ENCODE measurements at places on chromosomes 7 and 10.
A peak's percentile ranks its signal among the peaks of the same experiment; 100 is the strongest.

GRCh38 chr7:22427104-22427503 is 70.2 kb upstream of the RAPGEF5 start:
- DNase-seq, result peak; percentile 39

DNA sequence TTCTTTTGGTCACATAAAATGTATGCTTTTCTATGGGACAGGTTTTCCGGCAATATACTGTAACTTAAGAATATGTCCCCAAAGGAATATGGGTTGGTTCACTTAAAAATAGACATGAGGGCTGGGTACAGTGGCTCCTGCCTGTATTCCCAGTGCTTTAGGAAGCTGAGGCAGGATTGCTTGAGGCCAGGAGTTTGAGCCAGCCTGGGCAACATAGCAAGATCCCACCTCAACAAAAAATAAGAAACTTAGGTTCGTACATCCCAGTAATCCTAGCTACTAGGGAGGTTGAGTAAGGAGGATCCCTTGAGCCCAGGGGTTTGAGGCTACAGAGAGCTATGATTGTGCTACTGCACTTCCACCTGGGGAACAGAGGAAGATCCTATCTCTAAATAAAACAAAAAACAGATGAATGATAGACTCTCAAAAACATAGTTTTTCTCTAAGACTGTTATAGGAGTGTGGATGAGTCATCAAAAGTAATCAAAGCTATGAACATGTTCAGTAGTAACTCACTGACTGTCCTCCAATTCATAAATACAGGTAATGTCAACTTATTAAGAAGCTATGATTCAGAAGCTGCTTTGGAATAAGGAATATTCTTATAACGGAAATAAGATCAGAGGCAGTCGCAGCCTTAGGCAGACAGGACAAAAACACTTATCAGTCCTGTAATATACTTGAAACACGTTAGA is 2.6 kb upstream of the SEC31B start:
- DNase-seq, result no peak

DNA sequence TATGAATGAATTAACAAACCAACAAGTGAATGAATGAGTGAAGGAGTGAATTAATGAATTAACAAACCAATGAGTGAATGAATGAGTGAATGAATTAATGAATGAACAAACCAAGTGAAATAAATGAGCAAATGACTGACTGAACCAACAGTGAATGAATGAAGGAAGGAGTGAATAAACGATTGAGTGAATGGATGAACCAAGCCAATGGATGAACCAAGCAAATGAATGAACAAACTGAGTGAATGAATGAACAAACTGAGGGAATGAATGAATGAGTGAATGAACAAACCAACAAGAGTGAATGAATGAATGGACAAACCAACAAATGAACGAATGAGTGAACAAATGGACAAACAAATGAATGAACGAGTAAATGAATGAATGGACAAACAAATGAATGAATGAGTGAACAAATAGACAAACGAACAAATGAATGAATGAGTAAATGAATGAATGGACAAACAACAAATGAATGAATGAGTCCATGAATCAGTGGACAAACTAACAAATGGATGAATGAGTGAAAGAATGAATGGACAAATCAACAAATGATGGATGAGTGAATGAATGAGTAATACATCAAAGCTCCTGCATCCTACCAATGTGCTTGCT is 69.5 kb downstream of the NPTX2 start:
- DNase-seq, result no peak

- DNase-seq, result no peak
Measured at GRCh38 chr7:112193915-112194502, 12.2 kb downstream of the DOCK4 start.

DNA sequence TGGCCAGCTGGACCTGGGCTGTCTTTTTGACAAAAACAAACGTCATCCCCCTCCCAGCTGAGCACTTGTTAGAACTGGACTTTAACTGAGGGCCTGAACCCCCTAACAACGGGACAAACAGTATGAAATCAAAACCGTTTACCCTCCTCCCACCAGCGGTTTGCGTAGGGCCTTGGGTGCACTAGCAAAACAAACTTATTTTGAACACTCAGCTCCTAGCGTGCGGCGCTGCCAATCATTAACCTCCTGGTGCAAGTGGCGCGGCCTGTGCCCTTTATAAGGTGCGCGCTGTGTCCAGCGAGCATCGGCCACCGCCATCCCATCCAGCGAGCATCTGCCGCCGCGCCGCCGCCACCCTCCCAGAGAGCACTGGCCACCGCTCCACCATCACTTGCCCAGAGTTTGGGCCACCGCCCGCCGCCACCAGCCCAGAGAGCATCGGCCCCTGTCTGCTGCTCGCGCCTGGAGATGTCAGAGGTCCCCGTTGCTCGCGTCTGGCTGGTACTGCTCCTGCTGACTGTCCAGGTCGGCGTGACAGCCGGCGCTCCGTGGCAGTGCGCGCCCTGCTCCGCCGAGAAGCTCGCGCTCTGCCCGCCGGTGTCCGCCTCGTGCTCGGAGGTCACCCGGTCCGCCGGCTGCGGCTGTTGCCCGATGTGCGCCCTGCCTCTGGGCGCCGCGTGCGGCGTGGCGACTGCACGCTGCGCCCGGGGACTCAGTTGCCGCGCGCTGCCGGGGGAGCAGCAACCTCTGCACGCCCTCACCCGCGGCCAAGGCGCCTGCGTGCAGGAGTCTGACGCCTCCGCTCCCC is at the start of gene IGFBP1:
IGFBP1 (plus strand) TSS at position 304 of the 808 bp plus-strand sequence; CDS start at position 469, 165 bp downstream.
- no peak for DNase-seq
